ENCODE measurements at places on chromosomes 4 and X. TPM values are rescaled to one million over a fixed set of nuclear protein-coding genes. Genes with fewer than 3 reads are reported as not detected.
A peak's percentile ranks its signal among the peaks of the same experiment; 100 is the strongest.

Gene PAGE4
- not detected for total RNA-seq

DNA sequence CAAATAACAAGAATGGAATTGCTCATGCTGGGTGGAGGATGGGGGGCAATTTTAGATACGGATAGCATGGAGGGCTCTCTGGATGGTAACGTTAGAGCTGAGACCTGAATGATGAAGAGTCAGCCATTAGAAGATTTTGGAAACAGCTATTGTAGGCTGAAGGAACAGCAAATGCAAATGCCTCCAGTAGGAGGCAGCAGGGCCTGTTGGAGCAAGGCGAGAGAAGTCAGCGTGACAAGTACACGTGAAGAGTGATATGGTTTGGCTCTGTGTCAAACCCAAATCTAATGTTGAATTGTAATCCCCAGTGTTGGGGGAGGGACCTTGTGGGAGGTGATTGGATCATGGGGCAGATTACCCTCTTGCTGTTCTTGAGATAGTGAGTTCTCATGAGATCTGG is 59.3 kb upstream of the SOD3 start:
- peak; percentile 78 for DNase-seq
- H3K4me1 ChIP-seq = peaks cover 22% of the 10 kb centered on the region
- H3K27ac ChIP-seq = no peak overlapping the region
- no peaks in the 10 kb centered on the region for H3K36me3 ChIP-seq
- no peak overlapping the region for H3K4me3 ChIP-seq

- H3K4me1 ChIP-seq = peaks cover 3% of the 10 kb centered on the region
- no peaks in the 10 kb centered on the region for H3K27me3 ChIP-seq
- DNase-seq = peak; percentile 79
- no peak overlapping the region for H3K4me3 ChIP-seq
- H3K27ac ChIP-seq = no peak overlapping the region
Observed at GRCh38 chrX:30570505-30570904, 7.1 kb downstream of the TASL start.

- peak; percentile 86 for DNase-seq
- H3K36me3 ChIP-seq = peaks cover 25% of the 10 kb centered on the region
- H3K4me3 ChIP-seq = peak overlapping the region; percentile 96
- H3K27me3 ChIP-seq = no peaks in the 10 kb centered on the region
- peaks cover 31% of the 10 kb centered on the region for H3K4me1 ChIP-seq
Observed at GRCh38 chr4:128812442-128813235, 3.1 kb downstream of the JADE1 start.

GRCh38 chrX:105650986-105651385 is 171.4 kb upstream of the NRK start:
- H3K27ac ChIP-seq = no peak overlapping the region
- no peaks in the 10 kb centered on the region for H3K4me1 ChIP-seq
- DNase-seq = no peak
- H3K27me3 ChIP-seq = no peaks in the 10 kb centered on the region
